ENCODE measurements at places on chromosomes 5 and 9.

- no peak for DNase-seq
These were observed 35.3 kb downstream of the MPDZ start for GRCh38 chr9:13244181-13244580.

- no peak for DNase-seq
These were observed 32.7 kb upstream of the NOTCH1 start for GRCh38 chr9:136578626-136578914.

GRCh38 chr5:33321026-33321425 is 119.7 kb upstream of the TARS1 start:
- DNase-seq, result no peak

DNA sequence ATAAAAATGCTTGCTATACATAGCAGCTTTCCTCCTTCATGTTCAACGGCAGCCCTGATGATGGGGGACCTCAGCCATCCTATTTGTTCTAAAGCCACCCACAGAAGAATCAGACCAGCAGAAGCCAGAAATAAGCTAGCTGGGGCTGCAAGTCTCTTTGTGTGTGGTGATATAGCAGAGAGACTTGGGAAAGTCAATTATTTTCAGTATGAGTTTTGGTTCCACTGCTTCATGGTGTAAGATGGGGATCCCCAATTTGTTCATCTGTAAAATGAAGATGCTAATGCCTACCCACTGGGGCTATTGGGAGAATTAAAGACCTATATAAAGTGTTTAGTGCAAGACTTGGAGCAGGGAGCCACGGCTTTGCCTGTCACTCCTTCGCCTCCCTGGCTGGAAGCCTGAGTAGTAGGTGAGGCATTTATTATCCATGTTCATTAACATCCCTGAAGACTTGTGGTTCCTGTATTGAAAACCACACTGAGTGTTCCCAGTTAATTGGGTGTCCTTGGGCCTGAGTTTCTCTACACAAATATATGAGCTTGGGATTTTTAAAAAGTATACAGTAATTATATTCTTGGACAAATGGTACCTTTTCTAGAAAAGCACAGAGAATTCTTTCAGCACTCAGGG is 210.1 kb upstream of the SLC24A2 start:
- DNase-seq, result no peak

- DNase-seq, result no peak
These were observed 219.2 kb downstream of the TRPM3 start for GRCh38 chr9:70902171-70902570.

DNA sequence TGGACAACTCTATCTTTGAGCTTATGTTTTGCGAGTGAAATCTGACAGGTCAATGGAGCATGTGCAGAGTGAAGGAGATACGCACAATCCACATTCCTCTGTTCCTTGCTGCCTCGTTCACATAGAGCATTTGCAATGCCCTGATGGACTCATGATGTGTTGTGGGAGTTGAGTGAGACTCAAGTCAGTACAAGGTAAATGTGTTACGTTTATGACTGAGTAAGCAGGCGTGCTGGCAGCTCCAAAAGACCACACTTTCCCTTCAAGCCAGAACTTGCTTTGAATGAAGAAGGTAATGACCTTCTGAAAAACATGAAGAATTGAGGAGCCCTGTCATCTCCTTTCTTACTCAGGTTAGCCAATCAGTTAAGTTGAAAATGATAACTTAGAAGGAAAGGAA is 477.8 kb downstream of the CTNND2 start:
- no peak for DNase-seq

DNA sequence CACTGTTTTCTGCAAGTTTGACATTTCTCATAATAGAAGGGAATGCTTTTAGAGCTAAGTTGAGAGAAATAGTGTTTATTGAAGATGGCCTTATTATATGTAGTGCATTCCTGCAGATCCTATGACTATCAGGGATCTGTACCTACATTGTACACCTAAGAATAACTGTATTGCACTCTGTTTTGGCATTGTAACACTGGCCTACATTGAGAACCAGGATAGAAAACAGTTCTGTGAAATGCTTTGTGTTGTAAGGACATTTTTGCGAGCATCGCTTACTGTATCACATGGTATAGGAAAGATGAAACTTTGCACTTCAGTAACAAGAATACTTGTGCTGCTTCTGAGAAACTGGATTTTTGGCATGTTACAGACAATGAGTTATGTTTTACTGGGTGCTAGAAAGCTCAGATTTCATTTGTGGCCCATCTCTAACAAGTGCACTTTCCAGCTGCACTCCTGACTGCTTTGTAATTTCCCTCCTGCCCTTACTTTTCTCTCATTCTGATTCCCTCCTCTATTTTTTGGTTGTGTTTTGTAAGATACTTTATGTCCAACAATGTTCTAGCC is 30.6 kb downstream of the C9orf85 start:
- DNase-seq, result no peak

Measured in T-helper 17 cell (primary cell).